CD4-positive, alpha-beta T cell treated with Interleukin-2 at 100 ng/mL for 4 hours (primary cell): ENCODE measurements at places on chromosomes 1 and 21.

GRCh38 chr1:5684791-5685190, 307.4 kb downstream of the NPHP4 start:
- DNase-seq, result no peak

- no peak for DNase-seq
These were observed 134.0 kb downstream of the FAM78B start for GRCh38 chr1:166032572-166033371.

- DNase-seq, result no peak
These were observed 210.8 kb upstream of the CACYBP start for GRCh38 chr1:174788981-174789380.

- DNase-seq, result no peak
These were observed 883 bp downstream of the LAMTOR2 start for GRCh38 chr1:156055281-156056048.
